Activated CD8-positive, alpha-beta memory T cell treated with anti-CD3 and anti-CD28 coated beads, Interleukin-2, amount 10 ng/mL, durations not matched to agents 7 days and 5 days (primary cell): ENCODE measurements at places on chromosomes 7 and 10. TPM values are rescaled to one million over a fixed set of nuclear protein-coding genes. Genes with fewer than 3 reads are reported as not detected.

Gene ARMC3
- total RNA-seq: not detected

Gene ERVW-1
- not detected for total RNA-seq

Gene HOXA1
- total RNA-seq: 0.28 TPM

Gene EPHA1
- 1.6 TPM for total RNA-seq

Gene SP8
- total RNA-seq: not detected

- no peak for DNase-seq
Measured at GRCh38 chr7:114209968-114210367, 204.6 kb upstream of the FOXP2 start.

GRCh38 chr10:62456611-62457101 is 82.5 kb downstream of the ZNF365 start:
- peak; percentile 45 for DNase-seq

- no peak for DNase-seq
Measured at GRCh38 chr10:74244097-74244685, 93.2 kb downstream of the ADK start.

GRCh38 chr10:45550903-45551786 is 121.4 kb downstream of the ZFAND4 start:
- DNase-seq: no peak

DNA sequence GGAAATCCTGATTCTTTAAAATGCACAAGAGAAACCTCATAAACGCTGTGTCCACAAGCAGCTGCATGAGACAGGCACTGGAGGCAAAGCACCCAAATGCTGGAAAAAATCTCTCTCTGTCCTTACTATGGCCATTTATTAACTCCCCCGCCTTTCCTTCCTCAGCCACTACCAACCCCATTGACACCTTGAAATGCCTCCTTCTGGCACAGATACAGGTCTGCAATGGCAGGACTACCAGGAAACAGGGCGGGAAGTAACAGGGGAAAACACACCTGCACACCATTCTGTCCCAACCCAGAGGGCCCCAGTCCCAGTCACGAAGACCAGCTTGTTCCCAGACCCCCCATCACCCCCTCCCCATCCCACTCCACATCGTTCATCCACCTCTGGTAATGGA is 224.3 kb downstream of the PARD3 start:
- no peak for DNase-seq

DNA sequence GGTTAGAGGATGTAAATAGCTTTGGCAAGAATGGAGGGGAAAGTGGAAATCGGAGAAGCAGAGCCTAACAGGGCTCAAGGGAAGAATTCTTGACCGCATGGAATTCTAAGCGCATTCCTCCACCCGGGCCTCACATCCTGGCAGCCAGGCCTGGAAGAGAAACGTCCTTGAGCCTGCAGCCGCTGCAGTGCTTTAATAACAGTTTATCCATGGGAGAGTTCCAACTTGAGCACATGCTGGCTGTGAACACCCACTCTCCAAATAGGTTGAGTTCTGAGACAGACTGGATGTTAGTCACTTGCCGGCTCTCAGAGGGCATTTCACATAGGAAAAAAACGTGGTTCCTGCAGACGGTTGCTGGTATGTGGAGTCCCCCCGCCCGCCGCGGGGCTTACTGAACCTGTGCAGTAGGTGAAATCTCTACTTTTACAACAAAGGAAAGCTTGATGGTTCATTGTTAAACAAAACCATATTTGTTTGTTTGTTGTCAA is 61.4 kb upstream of the STEAP1B start:
- DNase-seq: peak; percentile 11

DNA sequence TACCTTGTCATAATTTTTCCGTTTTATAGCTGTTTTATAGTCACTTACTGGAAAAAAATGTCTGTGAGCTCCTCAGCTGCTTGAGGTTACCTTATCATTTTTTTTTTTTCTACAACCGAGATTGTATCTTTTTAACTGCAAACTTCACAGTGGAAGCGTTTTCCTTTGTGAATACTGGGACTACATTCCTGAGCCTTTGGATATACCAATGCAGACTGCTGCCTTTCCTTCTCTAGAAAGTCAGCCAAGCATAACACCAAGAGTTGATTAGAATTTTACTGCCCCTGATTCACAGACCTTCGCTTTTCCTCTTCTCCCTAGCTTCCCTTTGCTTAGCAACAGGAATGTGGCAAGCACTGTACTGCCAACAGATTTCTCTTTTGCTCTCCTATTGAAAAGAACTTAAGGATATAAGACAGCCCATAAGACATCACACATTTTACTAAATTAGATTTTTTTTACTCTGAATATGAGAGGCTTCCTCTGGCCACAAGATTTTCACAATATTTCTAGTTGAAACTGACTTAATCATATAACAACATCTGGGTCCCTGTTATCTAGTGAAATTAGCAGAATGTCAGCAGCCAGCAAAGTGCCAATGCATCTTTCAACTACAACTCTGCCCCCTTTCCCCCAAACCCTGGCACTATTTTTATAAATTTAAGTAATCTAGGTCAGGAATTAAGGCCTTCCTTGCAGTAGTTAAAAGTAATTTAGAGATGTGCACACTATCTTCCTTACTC is 170.6 kb downstream of the PRKG1 start:
- no peak for DNase-seq

- no peak for DNase-seq
Measured at GRCh38 chr10:73054286-73054685, 42.4 kb downstream of the P4HA1 start.

- DNase-seq: no peak
Measured at GRCh38 chr7:83796760-83797159, 147.8 kb upstream of the SEMA3E start.

GRCh38 chr7:102914585-102914984 is 1.8 kb downstream of the LRRC17 start:
- no peak for DNase-seq

DNA sequence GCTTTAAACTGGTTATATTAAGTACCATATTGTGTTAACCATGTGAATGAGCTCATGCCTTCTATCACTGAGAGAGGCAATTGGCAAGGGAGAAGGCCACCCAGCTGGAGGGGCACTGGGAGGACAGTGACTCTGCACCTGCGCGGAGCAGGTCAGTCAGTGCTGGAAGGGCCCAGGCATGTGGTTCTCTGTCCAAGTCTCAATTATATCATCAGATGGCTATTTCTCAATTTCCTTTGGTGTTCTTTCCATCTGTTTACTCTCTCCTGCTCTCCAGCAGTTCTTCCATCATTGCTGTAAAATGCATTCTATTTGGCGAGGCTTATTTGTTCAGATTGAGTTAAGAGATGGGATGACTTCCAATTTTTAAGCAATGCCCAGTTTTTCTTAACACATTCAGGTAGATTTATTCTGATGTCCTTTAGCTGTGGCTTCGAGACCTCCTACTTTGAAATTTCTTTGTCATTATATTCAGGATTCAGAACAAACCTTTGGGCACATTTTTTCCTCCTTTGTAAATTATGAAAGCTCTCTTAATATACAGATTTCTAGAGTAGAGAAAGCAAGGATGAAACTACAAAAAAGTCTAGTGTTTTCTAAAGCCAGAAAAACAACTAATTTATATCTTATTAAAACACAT is 159.3 kb downstream of the BMPER start:
- no peak for DNase-seq

- no peak for DNase-seq
Measured at GRCh38 chr7:17934612-17935240, 5.6 kb downstream of the SNX13 start.

- no peak for DNase-seq
Measured at GRCh38 chr10:95408983-95409873, 118.4 kb upstream of the PDLIM1 start.

DNA sequence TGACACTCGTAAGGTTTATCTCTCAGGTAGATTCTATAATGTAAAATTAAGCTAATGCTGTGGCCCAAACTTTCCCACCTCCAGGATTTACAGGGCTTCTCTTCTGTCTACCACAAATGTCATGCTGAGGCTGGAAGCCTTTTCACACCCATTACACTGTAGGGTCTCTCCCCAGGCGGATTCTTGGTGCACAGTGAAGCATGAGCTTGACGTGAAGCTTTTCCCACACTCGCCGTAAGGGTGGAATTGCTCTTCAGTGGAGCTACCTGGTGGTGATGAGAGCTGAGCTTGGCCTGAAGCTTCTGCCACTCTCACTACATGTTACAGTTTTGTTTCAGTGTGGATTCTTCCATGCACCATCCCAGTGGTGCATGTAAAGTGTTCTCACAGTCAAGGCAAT is 11.4 kb downstream of the FAM200A start:
- DNase-seq: no peak

DNA sequence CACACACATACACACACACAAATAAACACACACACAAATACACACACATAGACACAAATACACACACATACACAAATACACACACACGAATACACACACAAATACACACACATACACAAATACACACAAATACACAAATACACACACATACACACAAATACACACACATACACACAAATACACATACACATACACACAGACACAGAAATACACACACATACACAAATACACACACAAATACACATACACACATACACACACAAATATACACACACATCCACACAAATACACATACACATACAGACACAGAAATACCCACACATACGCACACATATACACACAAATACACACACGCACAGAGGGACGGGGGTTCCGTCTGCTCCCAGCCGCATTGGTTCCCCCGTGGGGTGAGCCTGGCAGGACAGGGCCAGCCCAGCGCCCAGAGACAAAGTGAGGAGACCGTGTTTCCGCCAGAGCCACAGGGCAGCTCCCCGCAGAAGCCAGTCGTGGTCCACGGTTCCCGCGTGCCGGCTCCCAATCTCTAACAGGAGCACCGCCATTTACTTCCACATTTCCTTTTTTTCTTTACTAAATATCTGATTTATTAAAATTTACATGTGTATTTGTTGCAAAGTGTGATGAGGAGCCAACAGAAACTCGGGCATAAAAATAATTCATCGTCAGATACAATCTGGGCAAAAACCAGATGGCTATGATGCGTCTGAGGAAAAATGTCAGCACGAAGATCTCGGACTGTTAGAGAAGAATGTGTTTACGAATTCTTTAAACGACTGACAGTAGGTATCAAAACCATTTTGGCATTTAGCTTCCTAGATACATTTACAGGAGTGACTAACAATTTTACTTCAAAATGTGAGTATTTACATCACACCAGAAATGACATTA is 3.1 kb upstream of the KNDC1 start:
- peak; percentile 18 for DNase-seq
